ENCODE measurements at places on chromosomes 2 and 18.

- no peak for DNase-seq
Measured at GRCh38 chr2:8985561-8986326, 17.7 kb downstream of the MBOAT2 start.

DNA sequence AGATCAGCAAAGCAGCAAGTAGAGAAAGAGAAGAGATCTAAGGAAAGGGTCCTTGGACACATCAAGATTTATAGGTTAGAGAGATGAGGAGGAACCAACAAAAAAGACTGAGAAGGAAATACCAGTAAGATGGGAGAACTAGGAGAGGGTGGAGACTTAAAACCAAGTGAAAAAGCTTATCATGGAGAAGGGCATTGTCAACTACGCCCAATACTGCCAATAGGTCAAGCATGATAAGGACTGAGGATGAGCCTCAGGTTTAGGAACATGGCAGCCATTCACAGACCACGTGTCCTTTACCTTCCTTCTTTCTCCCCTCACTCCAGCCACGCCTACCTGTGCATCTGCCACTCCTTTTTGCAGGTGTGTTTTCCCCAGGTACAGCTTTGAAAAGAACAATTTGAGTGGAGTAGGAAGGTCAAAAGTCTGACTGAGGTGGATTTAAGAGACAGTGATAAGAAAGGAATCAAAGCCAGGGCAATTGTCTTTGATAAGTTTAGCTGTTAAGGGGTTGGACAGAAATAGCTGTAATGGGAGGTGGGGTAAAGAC lies 238.7 kb downstream of the STK39 start:
- DNase-seq: no peak

DNA sequence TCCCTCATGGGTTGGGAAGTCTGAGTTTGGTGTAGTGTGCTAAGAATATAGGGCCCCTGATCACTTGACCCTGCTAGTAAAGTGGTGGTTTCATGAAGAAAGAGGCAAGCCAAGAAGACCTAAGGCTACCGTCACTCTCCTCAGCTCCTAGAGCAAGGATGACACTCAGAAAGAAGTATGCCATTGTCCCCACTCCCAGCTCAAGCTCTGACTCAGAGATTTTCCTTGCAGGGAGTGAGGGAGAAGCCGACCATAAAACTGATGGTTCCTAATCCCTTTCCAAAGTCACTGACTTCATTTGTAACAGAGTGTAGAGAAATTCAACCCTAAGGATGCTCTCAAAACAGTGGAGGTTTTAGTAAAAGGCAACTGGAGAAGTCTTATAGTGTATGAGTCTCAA lies 80.9 kb downstream of the ICA1L start:
- no peak for DNase-seq

DNA sequence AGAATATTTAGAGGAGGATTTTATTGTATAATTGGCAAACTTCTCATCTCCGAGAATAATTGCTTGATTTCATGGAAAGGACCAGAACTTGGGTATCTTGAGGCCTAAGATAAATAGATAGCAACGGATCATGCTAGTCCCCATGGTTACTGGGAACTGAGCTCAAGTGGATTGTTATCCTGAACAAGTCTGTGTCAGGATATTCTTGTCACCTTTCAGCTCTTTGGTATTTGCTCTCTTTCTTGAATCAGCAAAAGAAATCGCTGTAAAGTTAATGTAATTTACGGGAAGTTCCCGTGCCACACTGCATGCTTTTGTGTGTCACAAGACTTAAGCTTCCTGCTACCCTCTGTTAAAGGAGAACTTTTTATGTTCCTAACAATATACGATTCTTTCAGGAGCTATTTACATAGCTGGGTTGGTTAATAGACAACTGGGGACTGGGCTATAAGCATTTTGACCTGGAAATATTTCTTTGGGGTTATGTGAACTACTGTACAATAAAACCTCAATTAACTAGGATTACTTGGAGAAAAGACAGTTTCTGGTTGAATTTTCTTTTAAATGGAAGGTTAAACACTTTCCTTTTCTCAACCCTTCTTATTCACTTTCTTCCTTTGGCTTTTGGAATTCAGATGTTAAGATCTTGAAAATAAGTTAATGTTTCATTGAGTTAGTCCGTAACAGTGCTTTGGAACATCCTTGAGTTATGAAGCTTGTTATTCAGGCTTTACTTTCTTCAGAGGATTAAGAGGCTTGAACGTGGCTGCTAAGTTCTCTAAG lies 151.2 kb downstream of the FMNL2 start:
- no peak for DNase-seq

DNA sequence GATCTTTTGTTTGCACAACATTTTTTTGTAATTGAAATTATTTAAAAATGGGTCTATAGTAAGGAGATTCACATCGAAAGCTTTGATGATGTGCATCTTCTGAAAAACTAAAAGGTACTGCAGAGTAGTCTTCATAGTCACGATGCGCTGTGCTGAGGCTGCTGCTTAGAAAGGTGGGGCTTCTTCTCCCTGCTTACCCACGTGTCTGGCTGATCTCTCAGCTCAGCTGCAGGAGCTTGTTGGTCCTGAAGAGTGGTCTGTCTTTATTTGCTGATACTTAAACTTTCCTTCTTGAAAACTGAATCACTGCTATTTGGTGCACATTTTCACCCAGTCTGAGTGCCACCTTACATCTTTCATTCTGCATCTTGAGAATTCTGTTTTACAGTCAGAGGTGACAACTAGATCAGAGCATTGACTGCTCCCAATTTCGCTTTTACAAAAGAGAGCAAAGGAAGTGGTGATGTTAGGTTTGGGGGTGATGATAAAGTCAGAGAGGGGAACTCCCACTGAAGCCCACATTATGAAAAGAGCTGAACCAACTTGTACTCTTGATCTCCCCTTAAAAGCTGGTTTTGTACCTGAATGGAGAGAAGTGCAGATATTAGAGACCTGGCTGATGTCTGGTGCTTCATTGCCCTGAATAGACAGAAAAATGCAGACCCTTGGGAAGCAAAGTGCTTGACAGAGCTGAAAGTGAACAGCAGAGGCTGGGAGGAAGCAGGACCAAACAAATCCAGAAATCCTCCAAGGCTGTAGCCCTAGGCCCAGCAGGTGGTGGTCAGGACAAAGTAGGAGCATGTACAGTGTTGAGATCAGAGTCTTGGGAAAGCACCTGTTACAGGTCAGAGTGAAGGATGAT lies 984.5 kb downstream of the TSN start:
- no peak for DNase-seq

GRCh38 chr2:166607880-166608279 lies 113.8 kb upstream of the SCN7A start:
- no peak for DNase-seq

GRCh38 chr18:80023173-80023572 lies 11.1 kb upstream of the RBFA start:
- DNase-seq: no peak

GRCh38 chr18:59577386-59577655 lies 119.9 kb downstream of the CCBE1 start:
- no peak for DNase-seq

GRCh38 chr2:86649119-86649947 lies 25.7 kb upstream of the RNF103 start:
- DNase-seq: no peak

DNA sequence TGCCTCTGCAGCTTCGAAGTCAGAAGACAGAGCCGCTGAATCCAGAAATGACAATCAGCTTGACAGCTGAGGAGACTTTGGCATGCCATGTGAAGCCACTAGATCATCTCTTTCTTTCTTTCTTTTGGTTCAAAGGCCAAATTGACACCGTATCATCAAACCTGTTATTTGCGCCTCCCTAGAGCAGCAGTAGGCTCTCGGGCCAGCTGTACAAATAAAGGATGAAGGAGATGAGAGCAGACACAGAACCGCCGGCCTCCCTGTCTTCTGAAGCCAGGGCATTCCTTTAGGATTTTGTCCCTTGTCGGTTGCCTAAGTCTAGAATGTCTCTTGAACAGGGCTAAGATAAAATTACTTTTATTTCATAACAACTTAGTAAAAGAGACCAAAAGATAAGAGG lies 36.8 kb downstream of the COL4A4 start:
- DNase-seq: no peak

- no peak for DNase-seq
Measured at GRCh38 chr2:26534865-26535662, 57.1 kb upstream of the OTOF start.

DNA sequence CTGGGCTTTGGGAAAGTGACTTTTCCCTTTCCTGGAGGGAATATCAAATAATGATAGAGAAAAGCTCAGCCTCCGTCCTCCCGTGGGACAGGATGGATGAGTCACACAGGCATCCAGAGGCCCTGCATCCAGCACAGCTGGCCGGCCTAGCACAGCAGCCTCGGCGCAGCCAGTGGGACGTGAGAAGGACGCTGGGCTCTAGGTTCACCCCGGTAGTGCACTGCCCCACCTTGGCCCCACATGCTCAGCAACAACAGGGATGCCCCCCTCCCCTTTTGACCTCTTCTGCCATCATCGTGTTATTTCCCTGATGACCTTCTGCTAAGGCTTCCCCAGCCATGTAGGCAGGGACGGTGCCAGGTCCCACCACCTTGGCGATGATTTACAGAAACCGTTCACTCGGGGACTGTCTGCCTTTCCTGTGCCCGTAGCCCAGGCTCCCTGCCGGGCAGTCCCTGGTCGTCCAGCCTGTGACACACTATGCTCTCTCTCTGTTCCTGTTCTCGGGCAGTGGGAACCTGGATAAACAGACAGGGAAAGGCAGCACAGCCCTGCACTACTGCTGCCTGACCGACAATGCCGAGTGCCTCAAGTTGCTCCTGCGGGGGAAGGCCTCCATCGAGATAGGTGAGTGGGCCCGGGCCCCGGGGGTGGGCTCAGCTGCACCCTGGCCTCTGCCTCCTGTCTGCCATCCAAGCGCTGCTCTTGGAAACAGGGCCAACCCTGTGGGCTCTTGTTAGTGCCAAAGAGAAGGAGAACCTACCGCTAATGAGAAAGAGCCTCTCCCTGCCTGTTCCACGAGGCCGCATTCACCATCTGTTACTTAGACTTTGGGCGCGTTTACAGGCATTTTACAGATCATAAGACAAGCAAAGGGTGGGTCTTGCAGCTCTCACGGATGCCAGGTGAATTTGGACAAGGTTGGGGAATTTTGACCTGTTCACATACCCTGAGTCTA lies 44.6 kb downstream of the ITGB1BP1 start:
- no peak for DNase-seq

GRCh38 chr2:148042219-148042618 lies 21.3 kb downstream of the MBD5 start:
- no peak for DNase-seq

DNA sequence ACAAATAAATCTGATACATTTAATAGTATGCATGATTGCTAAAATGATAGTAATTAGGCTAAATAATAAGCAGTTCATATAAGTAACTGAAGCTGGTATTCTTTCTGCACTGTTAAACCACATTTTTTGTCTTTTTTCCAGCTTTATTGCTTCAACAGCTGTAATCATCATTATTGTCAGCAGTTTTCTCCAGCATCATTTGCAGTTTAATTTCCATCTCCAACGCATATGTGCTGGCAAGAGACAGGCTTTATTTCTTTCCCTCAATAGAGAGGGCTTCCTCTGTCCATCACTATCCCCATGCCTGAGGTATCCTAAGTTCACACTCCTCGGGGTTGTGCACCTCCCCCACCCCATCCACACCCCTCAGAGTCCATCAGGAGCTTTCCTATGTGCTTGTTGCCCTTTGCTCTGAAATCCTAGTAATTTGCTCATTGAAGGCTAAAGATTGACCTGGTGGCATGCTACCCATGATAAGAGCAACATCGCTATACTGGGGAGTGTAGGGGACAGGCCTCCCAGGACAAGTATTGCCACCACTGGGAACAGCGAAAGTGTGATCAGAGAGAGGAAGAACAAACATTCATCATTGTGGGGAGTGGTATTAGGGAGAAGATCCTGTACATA lies 37.1 kb downstream of the B4GALT6 start:
- DNase-seq: no peak

GRCh38 chr2:10762651-10763460 lies 41.4 kb downstream of the ATP6V1C2 start:
- DNase-seq: no peak

- DNase-seq: no peak
Measured at GRCh38 chr18:63107171-63107845, 212.3 kb downstream of the BCL2 start.
